Kasumi-1 (cell line): ENCODE measurements at places on chromosomes 12 and 14.

DNA sequence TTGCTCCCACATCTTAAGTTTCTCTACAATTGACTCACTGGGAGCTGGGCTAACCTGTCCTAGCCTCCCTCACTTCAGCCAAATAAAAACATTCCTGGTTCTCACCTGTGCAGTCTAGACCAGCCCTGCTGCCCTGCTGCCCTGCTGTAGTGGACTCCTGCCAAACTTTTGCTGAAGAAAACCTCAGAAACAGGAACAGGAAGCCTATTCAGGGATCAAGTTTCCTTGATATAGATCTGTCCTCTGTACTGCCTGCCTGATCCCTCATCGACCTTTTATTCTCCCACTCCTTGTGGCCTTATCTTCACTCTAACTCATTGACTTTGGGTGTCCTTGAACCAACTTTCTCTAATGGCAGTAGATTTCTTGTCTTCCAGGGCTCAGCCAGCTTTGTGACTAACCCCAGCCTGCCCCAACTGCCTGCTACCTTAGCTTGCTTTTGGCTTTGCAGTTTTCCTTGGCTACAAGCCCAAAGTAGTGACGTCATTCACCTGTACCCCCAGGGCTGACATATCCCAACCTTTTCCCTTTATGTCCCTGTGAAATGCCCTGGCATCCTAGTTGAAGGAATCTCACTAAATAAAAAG is 234.8 kb downstream of the DUSP6 start:
- DNase-seq: peak; percentile 73

DNA sequence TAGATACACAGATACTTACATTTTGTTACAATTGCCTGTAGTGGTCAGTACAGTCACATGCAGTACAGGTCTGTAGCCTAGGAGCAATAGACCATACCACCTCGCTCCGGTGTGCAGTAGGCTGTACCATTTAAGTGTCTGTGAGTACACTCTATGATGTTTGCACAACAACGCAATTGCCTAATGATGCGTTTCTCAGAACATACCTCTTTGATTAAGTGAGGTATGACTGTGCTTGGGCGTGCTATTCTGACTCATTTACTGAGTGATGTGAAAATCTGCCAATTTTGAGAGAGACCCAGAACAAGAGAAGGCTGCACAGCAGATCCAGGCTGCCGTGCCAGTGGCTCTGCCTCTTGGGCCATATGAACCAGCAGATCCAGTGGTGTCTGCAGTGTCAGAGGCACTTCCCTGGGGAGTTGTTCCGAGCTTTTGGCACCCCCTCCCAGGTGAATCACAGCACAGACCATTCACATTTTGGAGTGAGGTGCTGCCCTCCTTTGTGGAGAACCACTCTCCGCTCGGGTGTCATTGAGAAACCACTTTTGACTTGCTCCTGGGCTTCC is 20.4 kb downstream of the DLK1 start:
- DNase-seq: no peak

- DNase-seq: no peak
These were observed 85.3 kb downstream of the MAPKAPK5 start for GRCh38 chr12:111927346-111927745.

- no peak for DNase-seq
These were observed 19.4 kb downstream of the NAV3 start for GRCh38 chr12:77850129-77850528.

GRCh38 chr14:90613453-90613852 is 202.8 kb downstream of the TTC7B start:
- no peak for DNase-seq

GRCh38 chr12:12505544-12506495 is 56.8 kb downstream of the DUSP16 start:
- DNase-seq: no peak
